Stimulated activated CD4-positive, alpha-beta T cell treated with anti-CD3 and anti-CD28 coated beads, Interleukin-2, amount 100 ng/mL, for 24 hours (primary cell): ENCODE measurements at places on chromosomes 12 and 14.

DNA sequence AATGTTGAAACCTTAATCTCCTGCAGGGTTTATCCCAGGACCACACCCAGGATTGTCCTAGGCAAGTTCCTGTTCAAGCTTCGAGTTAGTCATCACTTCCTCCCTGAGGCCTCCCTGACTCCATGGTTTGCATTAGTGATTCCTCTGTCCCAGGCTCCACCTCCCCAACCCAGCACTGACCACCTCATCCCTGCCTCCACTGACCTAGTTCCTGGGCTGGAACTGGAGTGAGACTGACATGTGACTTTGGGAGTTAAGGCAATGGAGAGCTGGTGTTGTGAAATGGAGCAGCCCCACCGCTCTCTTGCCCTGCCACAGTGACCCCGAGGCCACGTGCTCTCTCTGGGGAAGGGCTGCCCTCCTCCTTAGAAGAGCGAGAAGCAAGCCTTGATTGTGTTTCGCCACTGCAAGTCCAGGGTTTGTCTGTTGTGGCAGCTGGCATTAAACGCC is 15.8 kb upstream of the DTX1 start:
- no peak for DNase-seq

GRCh38 chr12:818733-819132 is 66.4 kb downstream of the WNK1 start:
- DNase-seq: no peak

- no peak for DNase-seq
Observed at GRCh38 chr14:96140952-96141351, 63.7 kb upstream of the BDKRB2 start.

DNA sequence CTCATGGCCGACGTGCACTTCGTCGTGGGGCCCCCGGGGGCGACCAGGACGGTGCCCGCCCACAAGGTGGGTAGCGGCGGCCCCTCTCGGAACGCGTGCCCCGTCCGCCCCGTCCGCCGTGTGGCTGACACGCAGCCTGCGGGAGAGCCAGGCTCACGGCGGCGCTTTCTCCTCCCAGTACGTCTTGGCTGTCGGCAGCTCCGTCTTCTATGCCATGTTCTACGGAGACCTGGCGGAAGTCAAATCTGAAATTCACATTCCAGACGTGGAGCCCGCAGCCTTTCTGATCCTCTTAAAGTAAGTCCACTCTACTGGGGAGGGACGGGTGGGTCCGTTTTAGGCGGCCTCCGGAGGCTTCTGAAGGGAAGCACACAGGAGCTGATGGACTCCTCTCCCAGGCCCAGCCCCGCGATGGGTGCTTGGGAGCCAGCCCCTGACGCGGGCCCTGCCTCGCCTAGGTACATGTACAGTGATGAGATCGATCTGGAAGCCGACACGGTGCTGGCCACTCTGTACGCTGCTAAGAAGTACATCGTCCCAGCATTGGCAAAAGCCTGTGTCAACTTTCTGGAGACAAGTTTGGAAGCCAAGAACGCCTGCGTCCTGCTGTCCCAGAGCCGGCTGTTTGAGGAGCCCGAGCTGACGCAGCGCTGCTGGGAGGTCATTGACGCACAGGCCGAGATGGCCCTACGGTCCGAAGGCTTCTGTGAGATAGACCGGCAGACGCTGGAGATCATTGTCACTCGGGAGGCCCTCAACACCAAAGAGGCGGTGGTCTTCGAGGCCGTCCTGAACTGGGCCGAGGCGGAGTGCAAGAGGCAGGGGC is 1.1 kb downstream of the BTBD6 start:
- no peak for DNase-seq

GRCh38 chr12:104952816-104953215 is 5.3 kb downstream of the SLC41A2 start:
- no peak for DNase-seq

- DNase-seq: no peak
Observed at GRCh38 chr14:95069547-95069946, 87.8 kb downstream of the DICER1 start.

DNA sequence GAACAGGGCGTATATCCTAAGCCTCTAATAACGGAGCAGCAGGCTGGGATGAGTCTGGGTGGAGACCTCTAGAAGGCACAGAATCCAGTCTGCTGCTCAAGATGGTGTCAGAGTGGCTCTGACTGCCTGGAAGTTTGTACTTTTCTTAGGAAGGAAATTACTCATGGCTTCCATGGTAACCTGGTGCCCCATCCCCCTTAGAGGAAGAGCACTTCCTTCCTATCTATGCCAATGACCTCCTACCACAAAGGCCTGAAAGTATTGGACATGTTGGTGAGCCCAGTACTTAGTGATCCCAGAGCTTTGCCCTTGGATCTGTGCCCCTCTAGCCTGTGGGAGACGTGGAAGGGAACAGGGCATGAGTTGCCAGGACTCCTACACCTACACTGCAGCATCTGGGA is 1.5 kb downstream of the BATF start:
- DNase-seq: peak; percentile 44

DNA sequence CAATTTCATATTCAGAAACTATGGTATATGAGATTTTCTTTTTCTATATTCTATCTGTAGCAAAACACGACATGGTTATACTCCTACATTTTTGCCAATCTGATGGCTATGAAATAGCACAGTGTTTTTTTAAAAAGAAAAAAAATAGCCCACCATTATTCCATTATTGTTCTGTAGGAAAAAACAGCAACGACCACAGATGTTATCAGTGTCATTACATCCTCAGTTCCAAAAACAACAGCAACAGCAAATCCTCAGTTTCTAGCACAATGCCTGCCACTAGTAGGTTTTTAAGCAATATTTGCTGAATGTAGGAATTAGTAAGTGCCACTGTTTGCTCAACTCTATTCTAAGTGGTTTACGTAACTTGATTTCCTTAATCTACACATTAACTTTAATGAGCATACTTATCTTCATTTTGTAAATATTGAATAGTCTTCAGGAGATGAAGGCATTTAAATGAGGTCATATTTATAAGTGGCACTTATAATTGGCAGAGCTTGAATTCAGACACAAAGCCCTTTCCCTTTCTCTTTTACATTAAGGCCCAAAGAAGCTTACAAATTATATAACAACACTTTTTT is 8.3 kb downstream of the RNASE6 start:
- no peak for DNase-seq

- no peak for DNase-seq
Observed at GRCh38 chr14:66443785-66444184, 42.4 kb upstream of the CCDC196 start.

- DNase-seq: no peak
Observed at GRCh38 chr14:26008290-26008689, 589.5 kb downstream of the NOVA1 start.

DNA sequence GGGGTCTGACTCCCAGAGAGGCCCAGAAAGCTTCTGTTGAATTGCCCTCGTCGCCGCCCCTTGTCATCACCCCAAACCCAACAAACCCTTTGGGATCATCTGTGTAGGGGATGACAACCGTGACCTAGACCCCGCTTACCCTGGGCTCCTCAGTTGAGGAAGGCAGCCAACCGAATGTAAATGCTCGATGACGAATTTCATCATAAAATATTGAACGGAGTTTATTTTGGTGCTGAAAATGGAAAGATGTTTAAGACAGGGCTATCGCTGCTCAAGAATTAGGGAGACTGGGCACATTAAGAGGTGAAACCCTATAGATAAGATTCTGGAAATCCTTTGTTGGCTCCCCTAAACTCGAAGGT is 512 bp downstream of the ACTR10 start:
- no peak for DNase-seq

- no peak for DNase-seq
Observed at GRCh38 chr14:52244328-52244727, 23.2 kb upstream of the PTGDR start.

DNA sequence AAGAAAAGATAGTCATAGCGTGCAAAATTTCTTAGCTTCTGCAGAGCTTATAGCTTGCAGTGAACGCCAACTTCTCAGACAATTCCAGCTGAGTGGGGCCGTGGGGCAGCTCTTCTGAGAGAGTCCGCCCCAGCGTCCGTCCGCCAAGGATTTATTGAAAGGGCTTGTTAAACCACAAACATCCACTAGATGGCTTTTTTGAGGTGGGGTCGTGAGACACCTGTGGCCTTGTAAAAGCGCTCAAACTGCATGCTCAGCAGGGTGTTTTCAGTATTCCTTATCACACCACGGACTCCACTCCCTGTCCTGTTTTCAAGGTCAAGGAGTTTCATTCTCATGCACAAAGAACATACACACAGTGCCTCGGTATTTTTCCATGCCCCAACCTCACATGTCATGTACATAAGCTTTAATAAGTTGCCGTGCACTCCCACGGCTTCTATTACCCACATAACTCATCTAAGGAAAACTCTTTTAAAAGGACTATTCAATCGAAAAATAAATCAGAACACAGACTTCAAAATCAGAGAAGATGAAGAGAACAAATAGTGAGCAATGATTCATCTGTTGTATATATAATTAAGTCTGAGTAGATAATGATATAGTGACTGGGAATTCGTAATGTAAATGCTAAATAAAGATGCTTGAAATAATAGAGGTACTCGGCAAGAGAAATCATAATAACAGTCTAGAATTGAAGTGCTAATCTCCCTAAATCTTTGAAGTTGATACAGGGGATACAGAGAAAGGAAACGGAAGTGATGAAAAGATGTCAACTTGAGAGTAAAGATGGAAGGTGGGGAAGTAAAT is 46.7 kb downstream of the WBP11 start:
- DNase-seq: no peak

GRCh38 chr12:9049520-9050133 is 60.3 kb downstream of the KLRG1 start:
- no peak for DNase-seq

DNA sequence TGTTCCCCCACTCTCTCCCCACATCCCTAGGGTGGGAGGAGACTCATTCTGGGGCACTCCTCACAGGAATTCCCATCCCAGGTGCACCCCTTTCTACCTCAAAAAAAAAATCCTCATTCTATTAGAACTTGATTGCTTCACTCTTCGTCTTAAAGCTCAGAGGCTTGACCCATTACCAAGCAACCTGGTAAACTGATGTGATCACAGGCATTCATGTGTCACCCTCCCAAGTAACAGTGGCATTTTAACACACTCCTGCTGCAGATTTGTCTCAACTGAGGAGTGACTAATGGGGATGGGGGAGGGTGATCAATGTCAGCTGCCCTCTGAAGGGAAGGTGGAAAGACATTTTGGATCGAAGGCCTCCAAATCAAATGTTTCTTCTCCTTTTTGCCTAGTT is 78.1 kb upstream of the PTHLH start:
- DNase-seq: no peak

GRCh38 chr12:119809023-119809422 is 68.1 kb downstream of the CIT start:
- DNase-seq: no peak

DNA sequence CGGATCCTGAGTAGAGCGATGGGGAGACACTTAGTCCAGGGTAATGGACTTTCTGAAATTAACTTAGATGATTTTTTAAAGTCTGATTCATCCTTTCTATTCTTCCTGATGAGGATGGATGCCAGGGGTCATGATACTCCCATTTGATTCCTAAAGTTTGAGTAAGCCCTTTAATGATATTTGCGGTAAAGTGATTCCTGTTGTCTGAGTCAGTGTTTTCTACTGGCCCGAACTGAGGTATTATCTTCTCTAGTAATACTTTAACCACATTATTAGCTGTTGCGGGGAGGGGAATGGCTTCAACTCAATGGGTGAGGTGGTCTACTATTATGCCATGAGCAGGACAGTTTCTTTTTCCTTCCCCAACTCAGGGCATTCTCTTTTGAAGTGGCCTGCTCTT is 111.6 kb downstream of the RIN3 start:
- DNase-seq: no peak

GRCh38 chr14:61461808-61462275 is 140.5 kb downstream of the PRKCH start:
- DNase-seq: peak; percentile 17

GRCh38 chr12:53170215-53170614 is 10.3 kb upstream of the ZNF740 start:
- DNase-seq: no peak

DNA sequence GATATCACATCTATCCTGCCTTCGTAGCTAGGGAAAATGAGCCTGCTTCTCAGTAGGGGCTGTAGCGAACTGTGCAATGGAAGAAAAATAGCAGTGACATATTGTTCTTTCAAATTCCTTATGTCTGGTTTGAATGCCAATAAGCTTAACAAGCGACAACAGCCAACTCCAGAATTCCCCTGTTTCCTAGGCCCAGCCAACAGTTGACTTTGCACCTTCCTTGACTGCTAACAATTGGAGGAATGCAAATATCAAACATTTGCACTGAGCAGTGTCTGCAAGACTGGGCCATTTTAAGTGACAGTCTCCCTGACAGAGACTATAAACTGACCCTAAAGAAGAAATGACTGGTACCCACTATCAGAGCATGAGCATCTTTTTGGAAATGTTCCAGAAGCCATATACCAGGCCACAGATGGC is 12.0 kb upstream of the SERPINA1 start:
- no peak for DNase-seq

GRCh38 chr12:131067981-131068851 is 114.5 kb downstream of the ADGRD1 start:
- no peak for DNase-seq

- DNase-seq: no peak
Observed at GRCh38 chr14:56846970-56847930, 37.0 kb upstream of the OTX2 start.

GRCh38 chr14:42047421-42048055 is 440.9 kb downstream of the LRFN5 start:
- no peak for DNase-seq

DNA sequence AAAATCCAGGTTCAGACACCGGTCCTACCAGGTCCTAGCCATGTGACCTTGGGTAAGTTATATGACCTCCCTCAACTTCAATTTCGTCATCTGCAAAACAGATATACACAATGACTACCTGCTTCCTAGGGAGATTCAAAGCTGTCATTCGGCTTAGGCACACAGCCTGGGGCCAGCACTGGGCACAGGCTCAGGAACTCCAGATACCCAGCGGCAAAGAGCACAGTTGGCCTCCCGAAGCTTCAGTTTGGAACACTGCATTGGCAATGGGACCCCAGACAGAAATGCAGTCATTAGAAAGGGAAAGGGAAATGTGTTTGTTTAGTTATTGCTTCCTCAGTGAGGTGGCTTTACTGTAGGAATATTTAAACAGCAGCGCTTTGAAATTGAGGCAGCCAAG is 11.4 kb downstream of the PLEKHG6 start:
- no peak for DNase-seq

DNA sequence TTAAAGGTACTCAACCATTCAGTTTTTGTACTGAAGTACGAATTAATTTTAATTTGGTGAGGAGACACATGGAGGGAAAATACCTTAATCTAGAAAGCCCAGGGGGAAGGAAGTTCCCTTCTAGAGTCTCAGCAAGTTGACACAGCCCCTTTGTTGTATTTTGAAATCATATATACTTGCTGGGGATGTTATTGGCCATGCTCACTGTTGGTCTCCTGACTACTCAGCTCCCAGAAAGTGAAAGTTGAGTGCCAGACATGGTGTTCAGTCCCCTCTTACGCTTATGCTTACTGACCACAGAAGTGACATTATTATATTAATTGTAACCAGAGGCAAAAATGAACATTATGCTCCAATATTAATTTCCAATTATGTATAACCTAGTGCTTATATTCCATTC is 28.1 kb downstream of the ARF6 start:
- DNase-seq: no peak
